Right renal pelvis (tissue), 4 donors: ENCODE measurements at places on chromosomes 12 and 14.
A peak's percentile ranks its signal among the peaks of the same experiment; 100 is the strongest.

- no peak for DNase-seq
Observed at GRCh38 chr12:69324797-69325466, 23.2 kb upstream of the LYZ start.

GRCh38 chr12:132547205-132547740 lies 57.3 kb downstream of the FBRSL1 start:
- no peak for DNase-seq

- no peak for DNase-seq
Observed at GRCh38 chr14:91100102-91100501, 13.8 kb upstream of the DGLUCY start.

DNA sequence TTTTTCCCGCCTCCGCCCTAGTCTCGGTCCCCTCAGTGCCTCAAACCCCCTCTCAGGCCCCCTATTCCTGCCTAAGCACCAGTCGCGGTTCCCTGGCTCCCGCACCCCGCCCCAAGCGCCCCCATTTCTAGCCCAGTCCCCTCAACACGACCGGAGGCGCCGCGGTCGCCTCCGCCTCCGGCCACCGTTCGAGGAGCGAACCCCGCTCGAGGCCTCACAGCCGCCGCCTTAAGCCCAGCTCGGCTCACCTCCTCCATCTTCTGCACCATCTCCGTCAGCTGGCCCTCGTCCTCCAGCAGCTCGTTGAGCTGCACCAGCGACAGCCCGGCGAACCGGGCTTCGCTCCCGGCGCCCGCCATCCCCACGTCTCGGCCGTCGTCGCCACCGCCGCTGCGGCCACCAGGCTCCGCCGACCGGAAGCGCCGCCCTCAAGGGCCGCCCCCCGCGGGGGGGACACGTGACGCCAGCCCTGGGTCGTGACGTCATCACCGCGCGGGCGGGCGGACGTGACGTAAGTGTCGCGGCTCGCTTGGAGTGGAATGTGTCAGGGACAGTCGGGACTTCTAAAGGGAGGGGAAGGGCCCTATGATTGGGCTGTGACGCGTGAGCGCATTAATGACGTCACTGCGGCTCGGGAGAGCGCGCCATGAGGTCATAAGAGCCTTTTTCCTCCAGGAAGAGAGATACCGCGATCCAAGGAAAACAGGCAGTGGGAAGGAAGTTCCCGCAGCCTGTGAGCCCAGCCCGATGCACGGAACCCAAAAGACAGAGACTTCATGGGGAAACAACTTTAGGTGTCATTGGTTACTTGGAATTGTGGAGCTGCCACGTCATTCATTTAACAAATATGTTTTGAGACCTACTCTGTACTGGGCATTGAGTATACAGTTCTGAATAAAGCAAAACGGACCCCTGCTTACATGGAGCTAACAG lies at the start of gene VPS37B:
Gene VPS37B, minus strand, starts transcription at position 421 of the 933 bp plus-strand sequence. Its CDS starts 62 bp downstream, at position 359.
- DNase-seq = no peak

- DNase-seq = no peak
Observed at GRCh38 chr12:48105321-48105866, 485 bp downstream of the SENP1 start.

DNA sequence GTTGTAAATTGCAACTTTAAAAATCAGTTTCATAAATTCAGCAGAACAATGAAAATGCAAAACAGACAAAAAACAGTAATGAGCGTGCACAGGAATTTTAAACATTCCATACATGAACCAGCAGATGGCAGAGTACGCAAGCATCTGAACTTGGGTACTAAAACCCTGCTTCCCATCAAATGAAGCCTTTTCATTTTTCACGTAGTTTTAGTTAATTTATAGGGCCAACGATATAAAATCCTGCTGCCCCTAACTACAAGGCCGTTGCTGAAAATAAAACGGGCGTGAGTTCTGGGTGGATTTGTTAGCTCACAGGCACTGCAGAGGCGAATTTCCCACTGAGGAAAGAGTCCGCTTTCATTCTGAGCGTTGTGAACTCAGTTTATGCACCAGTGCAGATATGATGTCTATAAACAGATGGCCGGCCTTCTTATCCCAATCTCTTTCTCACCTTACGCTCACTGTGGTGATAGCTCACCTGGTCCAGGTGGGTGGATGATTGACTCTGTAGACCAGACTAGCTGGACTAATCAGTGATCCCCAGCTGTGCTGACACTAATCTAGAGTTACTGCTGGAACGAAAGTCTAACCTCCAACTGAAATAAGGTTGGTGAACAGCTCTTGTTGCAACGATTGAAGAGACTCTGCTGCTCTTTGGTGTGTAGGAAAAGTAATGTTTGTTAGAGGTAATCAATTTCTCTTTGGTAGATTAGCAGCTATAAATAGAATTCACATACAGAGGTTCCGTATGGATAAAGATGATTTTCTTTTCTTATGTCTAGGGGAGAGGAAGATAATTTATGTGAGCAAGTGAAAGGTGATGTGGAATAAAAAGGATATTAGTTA lies 89.2 kb downstream of the PDZRN4 start:
- peak; percentile 42 for DNase-seq

GRCh38 chr14:40870252-40870651 lies 736.4 kb upstream of the LRFN5 start:
- no peak for DNase-seq

DNA sequence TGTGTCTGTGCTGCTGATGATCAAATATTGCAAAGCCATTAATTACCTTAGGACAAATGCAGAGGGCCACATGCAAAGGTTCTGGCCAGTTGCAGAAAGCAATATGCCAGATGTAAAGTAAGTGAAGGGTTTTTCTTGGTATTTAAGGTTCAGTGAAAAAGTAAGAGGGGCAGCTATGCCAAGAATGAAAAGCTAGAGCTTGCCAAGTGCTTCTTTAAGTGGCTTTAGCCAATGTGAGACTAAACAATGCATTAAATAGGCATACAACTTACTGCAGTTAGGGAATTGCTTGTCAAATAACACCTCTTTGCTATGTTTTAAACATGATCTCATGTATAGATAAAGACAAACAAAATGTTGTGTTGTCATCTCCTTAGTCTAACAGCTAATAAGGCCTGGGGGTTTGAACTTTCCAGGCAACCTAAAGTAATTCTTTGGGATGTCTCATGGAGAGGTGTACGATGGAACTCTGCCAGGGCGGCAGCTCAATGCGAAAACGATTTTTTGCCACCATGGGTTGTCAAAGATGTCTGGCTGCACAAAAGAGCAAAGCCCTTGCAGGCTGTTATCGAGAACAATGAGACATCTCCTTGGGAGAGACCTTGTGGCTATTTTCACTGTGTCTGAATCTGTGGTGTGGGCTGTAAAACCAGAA lies 12.0 kb downstream of the IGF1 start:
- DNase-seq = no peak

DNA sequence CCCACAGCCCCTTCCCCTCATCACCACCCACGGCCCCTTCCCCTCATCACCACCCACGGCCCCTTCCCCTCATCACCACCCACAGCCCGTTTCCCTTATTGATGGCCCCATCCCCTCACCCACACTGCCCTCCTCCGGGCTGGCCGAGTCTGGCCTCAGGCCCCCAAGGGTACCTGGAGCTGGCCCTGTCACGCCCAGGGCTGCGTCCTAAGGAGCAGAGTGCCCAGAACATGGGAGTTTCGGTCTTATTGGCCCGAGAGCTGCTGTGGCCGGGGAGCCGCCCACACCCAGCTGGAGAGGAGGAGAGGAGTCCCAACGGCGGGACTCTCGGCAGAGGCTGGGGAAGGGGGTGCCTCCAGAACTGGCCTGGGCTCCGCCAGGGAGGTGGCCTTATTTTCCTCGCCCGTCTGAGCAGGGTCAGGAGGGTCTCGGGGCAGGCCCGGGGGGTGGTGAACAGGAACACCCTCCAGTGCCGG lies 182.3 kb downstream of the KIF26A start:
- DNase-seq = no peak

GRCh38 chr12:59977779-59978178 lies 381.9 kb downstream of the SLC16A7 start:
- DNase-seq = no peak

- no peak for DNase-seq
Observed at GRCh38 chr12:132407992-132408391, 78.6 kb upstream of the GALNT9 start.

DNA sequence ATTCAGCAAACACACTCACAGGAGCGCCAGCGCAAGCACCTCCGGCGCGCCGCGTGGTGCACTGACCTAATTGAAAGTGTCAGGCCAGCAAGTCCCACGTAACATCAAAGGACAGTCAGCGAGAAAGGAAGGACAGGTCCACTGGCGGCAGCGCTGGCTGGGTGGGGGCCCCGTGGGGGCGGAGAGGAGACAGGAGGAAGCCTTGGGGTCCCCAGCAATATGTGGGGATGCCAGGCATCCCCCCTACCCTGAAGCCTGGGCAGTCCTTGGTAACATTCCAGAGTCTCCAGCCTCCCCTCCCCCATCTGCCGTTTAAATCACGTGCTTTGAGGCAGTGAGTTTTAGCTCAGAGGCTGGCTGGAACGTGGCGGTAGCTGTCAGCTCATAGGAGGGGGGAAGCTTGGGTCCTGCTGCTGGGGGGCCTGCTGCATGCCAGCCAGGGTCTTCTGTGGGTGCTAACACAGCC lies 159.2 kb downstream of the CALM1 start:
- peak; percentile 52 for DNase-seq

- DNase-seq = no peak
Observed at GRCh38 chr14:98368221-98368620, 903.8 kb downstream of the BCL11B start.

GRCh38 chr12:51694146-51694545 lies 103.1 kb downstream of the SCN8A start:
- DNase-seq = no peak

- DNase-seq = no peak
Observed at GRCh38 chr12:61290473-61290872, 969.7 kb upstream of the USP15 start.

- DNase-seq = no peak
Observed at GRCh38 chr14:56133547-56133946, 15.3 kb downstream of the PELI2 start.

GRCh38 chr12:46956451-46957035 lies 122.9 kb upstream of the PCED1B start:
- DNase-seq = no peak

- DNase-seq = peak; percentile 43
Observed at GRCh38 chr12:27382171-27382795, 49.6 kb downstream of the BMAL2 start.

DNA sequence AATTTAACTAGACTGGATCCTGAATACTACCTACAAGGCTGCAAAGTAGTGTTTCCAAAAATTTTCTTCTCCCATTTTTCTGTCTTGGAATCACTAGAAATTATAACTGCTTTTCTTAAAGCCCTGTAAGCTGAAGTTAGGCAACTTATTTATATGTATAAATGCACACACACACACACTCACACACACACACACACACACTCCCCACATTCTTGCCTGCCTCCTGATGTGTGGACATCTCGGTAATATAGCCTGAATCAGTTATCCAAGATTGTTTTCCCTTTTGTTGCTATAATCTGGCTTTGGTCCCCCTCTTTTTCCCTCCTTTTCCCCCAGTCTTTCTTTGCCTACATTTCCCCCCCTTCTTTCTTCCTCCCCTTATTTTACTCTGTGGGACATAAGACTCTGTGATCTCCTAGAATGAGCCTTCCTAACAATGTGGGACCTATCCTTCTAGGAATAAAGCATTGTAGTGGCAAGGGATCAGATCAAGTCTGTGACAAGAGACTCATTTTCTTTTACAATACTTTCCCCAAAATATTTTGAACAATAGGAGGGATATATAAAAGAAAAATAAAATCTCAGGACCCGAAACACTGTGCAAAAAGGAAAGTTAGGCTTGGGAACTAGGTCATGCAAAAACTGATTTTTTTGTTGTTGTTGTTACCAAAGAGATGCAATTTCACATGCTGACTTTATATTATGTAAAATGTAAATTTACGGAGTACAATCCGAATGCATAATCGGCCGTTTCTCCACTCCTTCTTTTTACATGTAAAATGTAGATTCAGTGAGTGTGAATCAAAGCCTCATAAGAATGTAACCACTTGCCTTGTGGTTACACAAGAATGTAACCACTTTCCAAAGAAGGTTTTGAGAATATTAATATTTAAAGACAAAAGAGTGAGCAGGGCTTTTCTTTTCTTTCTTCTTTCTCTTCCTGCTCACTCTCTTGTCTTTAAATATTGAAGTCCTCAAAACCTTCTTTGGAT lies 26.3 kb upstream of the CD69 start:
- DNase-seq = no peak

GRCh38 chr14:67602995-67603545 lies 3.0 kb upstream of the PIGH start:
- DNase-seq = no peak

DNA sequence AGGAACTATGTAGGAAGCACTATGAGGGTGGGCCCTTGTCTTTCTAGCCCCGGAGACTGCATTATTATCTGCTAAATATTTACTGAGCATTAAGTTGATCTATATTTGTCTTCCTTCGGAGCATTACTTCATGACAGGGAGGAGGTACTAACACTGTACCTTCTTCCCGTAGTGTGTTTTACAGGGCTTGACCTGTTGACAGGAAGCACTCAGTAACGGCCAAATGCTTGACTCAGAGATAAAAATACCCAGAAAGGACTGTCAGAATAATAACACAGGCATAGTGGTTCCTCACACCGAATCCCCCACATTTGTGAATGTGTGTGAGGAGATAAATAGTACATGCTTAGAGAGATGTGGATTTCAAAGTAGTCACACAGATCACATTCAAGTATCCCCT lies 466.6 kb downstream of the EGLN3 start:
- DNase-seq = no peak

DNA sequence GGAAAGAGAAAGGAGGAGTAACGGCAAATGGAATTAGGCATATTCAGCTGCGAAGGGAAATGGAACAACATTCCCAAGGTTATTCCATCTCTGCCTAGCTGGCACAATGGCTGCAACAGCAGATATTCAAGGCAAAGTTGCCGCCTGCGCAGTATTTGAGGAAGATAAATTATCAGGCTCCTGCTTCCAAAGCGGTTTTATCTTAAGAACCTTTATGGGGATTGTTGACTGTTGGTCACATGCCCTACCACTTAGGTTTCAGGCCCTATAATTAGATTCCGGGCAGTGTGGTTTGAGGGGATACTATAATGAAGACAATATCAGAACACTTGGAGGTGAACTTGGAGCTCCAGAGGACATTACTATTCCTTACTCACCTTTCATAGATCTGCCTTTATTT lies 99.7 kb downstream of the FGD4 start:
- no peak for DNase-seq

DNA sequence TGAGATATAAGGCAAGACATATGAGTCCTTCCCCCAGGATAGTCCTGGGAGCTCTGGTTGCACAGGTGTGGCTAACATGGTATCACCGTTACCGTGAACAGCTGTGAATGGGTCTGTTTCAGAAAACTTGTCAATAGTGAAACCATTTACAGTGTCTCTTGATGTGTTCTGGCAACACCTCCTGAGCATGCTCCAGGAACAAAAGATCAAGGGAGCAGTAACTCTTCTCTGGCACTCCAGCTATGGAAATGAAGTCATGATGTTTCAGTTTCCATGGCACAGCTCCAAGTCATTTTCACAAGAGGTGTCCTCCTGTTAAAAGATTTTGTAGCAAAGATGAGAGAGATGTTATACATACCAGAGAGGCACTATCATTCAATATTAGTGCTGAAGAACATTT lies 253.7 kb downstream of the SNAPC1 start:
- DNase-seq = no peak

DNA sequence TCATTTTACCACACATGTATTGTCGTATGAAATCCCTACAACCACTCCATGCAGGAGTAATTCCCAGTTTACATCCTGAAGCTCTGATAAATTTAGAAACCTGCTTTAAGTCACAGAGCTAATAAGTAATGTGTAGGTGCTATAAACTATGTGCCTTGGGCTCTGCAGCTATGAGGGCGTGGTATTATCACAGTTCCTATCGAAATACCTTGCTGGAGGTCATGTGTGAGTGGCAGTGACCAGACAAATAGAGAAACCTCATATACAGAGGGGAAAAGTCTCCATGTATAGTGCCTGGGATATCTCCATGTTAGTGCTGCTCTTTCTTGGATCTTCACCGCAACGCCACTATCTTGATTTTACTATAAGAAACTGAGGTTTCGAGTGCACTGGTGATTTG lies 883 bp upstream of the TBC1D15 start:
- DNase-seq = no peak
